ENCODE measurements at places on chromosomes 16 and 17. TPM values are rescaled to one million over a fixed set of nuclear protein-coding genes. Genes with fewer than 3 reads are reported as not detected.

Gene MAP3K3
- total RNA-seq: 43.2 TPM

Gene C17orf113
- under 0.01 TPM for total RNA-seq

Gene HGS
- total RNA-seq: 173 TPM

Gene C16orf92
- total RNA-seq: not detected

Gene SDR42E2
- under 0.01 TPM for total RNA-seq

Gene TXNDC17
- 68.9 TPM for total RNA-seq

Gene MEFV
- not detected for total RNA-seq

Gene ITGB3
- 125 TPM for total RNA-seq

Gene CPHXL2
- total RNA-seq: not detected

Gene KCNH6
- total RNA-seq: not detected

Gene HYDIN
- total RNA-seq: 0.22 TPM

Gene SLC22A31
- 0.57 TPM for total RNA-seq

All from placental pericyte (primary cell).